Left renal pelvis (tissue), 4 donors: ENCODE measurements at places on chromosomes 12 and 14. TPM values are rescaled to one million over a fixed set of nuclear protein-coding genes. Genes with fewer than 3 reads are reported as not detected.

- peak; percentile 27 for DNase-seq
Measured at GRCh38 chr14:39491134-39491571, 58.9 kb upstream of the FBXO33 start.

DNA sequence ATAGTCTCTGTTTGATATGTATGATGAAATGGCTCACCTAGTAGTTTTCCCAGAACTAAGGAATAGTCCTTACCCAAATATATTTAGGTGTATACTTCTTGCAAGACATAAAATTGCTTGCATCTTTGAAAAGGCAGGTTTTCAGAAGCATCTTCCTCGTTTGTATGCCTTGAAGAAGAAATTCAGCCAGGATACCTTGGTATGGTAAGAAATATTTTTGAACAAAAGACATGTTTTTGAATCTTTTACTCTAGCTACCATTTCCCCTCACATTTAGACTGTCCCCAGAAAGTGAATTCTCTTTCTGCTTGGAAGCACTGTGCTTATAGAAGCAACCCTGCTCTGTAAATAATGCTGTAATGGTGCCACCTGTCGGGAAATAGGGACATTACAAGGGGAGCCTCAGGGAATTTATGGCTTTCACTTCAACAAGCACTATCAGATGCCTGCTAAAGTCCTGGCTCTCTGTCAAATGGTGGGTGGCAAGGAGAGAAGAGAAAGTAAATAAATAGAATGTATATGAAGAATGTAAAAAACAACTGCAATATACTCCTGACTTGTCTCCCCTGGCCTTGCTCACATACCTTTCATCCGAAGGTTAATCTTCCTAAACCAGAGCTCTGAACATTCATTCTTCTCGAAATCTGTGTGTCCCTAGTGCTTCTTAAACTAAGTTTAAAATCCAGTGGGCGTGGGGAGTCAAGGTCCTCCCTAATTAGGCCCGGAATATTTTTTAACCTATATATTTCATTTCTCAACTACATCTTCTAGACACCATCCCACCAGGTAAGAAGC is 6.1 kb downstream of the CCDC184 start:
- DNase-seq = peak; percentile 60

GRCh38 chr14:96832351-96832750 is 35.2 kb downstream of the VRK1 start:
- DNase-seq = no peak

- no peak for DNase-seq
Measured at GRCh38 chr12:3557116-3557697, 66.2 kb downstream of the PRMT8 start.

DNA sequence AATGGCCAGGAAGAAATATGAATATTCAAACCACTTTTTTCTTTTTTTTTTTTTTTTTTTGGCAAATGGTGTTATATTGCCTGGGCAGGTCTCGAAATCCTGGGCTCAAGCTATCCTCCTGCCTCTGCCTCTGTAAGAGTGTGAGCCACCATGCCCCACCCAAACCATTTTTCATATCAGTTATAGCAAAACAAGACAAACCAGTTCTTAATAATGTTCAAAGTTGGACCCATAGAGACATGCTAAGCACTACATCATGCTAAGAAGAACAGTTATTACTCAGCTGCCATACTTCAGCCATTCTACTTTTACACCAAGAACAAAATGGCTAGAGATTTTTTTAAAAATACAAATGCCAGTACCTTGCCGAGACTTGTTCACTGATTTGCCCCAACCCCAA is 25.5 kb downstream of the EIF2S1 start:
- no peak for DNase-seq

- DNase-seq = no peak
Measured at GRCh38 chr12:131755305-131756113, 44.6 kb downstream of the SFSWAP start.

- no peak for DNase-seq
Measured at GRCh38 chr14:32044454-32044853, 32.6 kb upstream of the ARHGAP5 start.

GRCh38 chr12:121796855-121797751 is 3.6 kb upstream of the RHOF start:
- no peak for DNase-seq

GRCh38 chr12:65335981-65336380 is 57.5 kb downstream of the MSRB3 start:
- DNase-seq = no peak

ASPG gene
- polyA plus RNA-seq = 18.9 TPM

CBLN3 gene
- polyA plus RNA-seq = 2.7 TPM

ALDH1L2 gene
- polyA plus RNA-seq = 4.1 TPM
